Activated naive CD4-positive, alpha-beta T cell (primary cell): ENCODE measurements at places on chromosomes 12 and 14.

DNA sequence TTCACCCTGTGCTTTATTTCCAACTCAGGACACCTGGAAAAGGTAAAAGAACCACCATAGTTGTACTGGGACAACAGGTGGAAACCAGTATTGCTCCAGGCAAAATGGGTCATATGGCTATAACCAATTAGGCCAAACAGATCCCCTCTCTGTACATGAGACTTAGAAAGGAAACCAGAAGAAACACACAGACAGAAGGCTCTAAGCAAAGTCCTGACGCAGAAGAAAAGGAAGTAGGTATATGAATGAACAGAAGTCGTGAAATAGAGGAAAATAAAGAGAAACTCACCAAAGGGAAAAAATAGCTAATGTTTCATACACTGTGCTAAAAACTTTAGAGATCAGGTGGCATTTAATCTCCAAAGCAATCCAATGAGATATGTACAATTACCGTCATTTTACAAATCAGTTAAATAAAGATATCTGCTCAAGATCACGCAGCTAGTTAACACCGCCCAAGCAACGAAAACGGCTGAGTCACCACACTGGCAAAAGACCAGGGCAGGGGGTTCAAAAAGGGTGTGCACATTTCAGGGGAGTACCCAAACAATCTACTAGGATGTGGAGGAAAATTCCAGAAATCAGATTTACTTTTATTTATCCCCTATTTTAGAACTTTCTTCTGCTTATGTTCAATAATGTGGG is 82.3 kb downstream of the ITPR2 start:
- no peak for DNase-seq

DNA sequence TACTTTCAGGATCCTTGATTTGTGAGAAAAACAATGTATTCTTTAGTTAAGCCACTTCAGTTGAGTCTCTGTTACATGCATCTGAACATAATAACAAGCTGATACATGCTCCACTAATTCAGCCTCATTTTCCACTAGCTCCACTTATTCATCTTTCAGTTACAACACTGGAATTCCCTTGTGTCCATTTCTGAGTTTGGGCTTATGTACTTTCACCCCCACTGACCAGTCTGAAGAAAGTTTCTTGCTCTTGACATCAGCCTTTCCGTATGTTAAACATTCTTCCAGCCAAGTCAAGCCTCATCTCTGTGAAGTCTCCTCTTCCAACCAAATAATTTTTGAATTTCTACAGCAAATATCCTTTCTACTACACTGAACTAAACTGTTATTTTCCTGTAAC is 592.5 kb upstream of the NOVA1 start:
- DNase-seq = no peak

- DNase-seq = no peak
These were observed 15.9 kb upstream of the LRRK2 start for GRCh38 chr12:40208707-40209446.

GRCh38 chr12:39272871-39273655 is 169.9 kb downstream of the KIF21A start:
- no peak for DNase-seq

DNA sequence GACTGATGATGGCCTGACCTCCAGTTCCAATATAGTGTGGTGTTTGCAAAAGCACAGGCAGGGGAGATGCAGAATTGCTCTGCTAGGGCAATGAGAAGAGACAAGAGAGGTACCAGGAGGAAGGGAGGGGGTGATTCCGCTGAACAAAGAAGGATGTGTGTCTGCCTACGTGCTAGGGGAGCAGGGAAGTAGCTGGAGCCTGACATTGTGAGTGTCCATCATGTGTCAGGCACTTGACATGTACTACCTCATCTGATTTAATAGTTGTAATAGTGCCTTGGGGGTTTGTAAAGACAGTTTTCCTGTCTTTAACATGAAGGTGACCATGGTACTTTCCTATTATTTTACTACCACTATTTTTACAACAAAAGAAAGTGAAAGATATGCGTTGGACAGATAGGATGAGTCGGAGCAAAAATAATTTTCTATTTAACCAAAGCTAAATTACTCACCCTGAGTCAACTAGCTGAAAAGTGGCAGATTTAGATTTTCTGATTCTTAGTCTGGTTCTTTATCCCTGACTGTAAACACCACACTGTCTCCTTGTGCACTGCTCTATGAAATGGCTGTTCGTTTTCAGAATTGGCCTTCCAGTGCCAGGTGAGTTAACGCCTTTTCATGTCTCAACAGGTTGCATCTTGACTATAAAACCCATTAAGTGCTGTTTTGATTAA is 33.7 kb upstream of the TEAD4 start:
- DNase-seq = no peak
